ENCODE measurements at places on chromosomes 3 and 15. TPM values are rescaled to one million over a fixed set of nuclear protein-coding genes. Genes with fewer than 3 reads are reported as not detected.

FEM1B gene
- total RNA-seq: 69.6 TPM

ITGA11 gene
- 0.22 TPM for total RNA-seq

SPATA12 gene
- not detected for total RNA-seq

ADAMTS7 gene
- 181 TPM for total RNA-seq

WDR93 gene
- not detected for total RNA-seq

DUOXA2 gene
- not detected for total RNA-seq

LOXL1 gene
- total RNA-seq: 163 TPM

CCR9 gene
- total RNA-seq: not detected

RTP3 gene
- total RNA-seq: not detected

PLA2G4B gene
- 17.9 TPM for total RNA-seq

CTXN2 gene
- 0.22 TPM for total RNA-seq

DPPA2 gene
- total RNA-seq: 0.42 TPM

PDCD7 gene
- total RNA-seq: 13.6 TPM

ENTPD3 gene
- total RNA-seq: 1.7 TPM

CIDEC gene
- not detected for total RNA-seq

FGF12 gene
- total RNA-seq: 33.1 TPM

PLAAT1 gene
- total RNA-seq: 21.2 TPM

EPHB3 gene
- total RNA-seq: 5.0 TPM

CHDH gene
- total RNA-seq: 0.61 TPM

STRIT1 gene
- total RNA-seq: not detected

OPA1 gene
- total RNA-seq: 122 TPM

TMOD2 gene
- total RNA-seq: 75.0 TPM

FETUB gene
- total RNA-seq: not detected

PROS1 gene
- 4.9 TPM for total RNA-seq

DUT gene
- total RNA-seq: 34.3 TPM

CD200R1 gene
- total RNA-seq: not detected

CHL1 gene
- total RNA-seq: 35.5 TPM

SATB1 gene
- total RNA-seq: 80.5 TPM

BCL2A1 gene
- not detected for total RNA-seq

CADPS gene
- total RNA-seq: 265 TPM

SLC28A2 gene
- not detected for total RNA-seq

TRH gene
- total RNA-seq: 1.7 TPM

ALAS1 gene
- 41.7 TPM for total RNA-seq

ELL3 gene
- 0.51 TPM for total RNA-seq

CFAP100 gene
- not detected for total RNA-seq

MYH15 gene
- 1.0 TPM for total RNA-seq

CHRD gene
- total RNA-seq: 47.1 TPM

KNSTRN gene
- 62.9 TPM for total RNA-seq

CLDN1 gene
- total RNA-seq: not detected

ABI3BP gene
- not detected for total RNA-seq

CORO2B gene
- 16.3 TPM for total RNA-seq

CLDN16 gene
- not detected for total RNA-seq

HGD gene
- not detected for total RNA-seq

CCDC191 gene
- 3.8 TPM for total RNA-seq

MST1 gene
- total RNA-seq: 23.4 TPM

FOXB1 gene
- not detected for total RNA-seq

PRTG gene
- 19.4 TPM for total RNA-seq
